ENCODE measurements at places on chromosomes 2 and 18.

DNA sequence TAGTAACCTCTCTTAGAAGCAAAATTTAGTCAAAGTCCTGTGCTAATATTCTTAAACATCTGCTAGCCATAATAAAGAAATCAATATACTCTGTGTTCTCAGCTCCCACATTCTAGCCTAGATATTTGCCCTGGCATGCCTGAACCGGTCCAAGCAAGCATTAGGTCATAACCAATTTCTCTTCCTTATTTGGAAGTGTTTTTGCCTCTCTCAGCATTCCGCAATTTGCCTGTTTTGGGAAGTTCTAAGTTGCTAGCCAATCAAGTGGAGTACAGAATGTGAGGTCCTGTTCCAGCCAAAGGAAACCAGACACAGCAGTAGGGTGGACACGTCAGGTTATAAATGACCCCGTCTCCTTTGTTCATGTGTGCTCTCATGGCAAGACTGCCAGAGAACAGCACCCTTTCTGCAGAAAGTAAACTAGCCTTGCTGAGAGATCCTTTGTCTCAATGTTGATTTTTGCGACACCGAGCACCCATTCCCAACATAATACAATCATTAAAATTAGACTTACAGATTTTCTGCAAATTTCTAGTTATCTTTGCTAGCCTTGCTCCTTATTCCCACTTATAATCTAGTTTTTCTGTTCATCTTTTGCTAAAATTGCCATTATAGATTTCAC lies 13.0 kb upstream of the SULT1C4 start:
- no peak for DNase-seq

DNA sequence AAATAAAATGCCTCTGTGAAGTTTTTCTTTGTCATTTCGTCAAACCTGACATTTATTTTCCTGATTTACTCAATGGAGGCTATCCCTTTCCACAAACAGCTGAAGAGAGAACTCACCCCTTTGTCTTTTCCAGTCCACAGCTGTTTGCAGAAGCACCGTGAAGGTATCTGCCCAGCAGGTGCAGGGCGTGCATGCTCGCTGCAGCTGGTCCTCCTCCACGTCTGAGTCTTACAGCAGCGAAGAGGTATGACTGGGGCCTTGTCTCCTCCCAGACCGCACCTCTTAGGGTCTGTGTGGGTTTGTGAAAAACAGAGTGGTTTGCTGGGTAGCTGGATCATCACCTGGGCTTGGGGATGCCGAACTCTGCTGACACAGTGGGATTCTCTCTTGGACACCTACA lies 9.7 kb downstream of the SPP2 start:
- DNase-seq: peak; percentile 73

DNA sequence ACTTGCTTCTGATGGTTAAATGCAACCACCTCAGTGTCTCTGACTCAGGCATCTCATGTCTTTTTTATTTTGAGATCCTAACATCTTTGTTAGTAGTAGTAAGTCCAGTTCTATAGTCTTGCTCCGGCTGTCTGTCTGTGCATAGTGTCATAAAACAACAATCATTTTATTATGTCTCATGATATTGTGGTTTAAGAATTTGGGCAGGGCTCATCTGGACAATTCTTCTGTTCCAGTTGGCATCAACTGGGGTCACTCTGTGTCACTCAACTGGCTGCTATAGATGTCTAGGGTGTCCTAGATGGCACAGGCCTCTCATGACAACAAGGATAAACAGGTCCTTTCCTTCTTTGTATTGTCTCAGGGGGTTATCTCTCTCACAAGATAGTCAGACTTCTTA lies 299.6 kb upstream of the ZNF521 start:
- DNase-seq: no peak

GRCh38 chr2:95729597-95729955 lies 137.8 kb downstream of the TRIM43 start:
- no peak for DNase-seq

- no peak for DNase-seq
Observed at GRCh38 chr2:27857417-27858172, 32.6 kb downstream of the RBKS start.

DNA sequence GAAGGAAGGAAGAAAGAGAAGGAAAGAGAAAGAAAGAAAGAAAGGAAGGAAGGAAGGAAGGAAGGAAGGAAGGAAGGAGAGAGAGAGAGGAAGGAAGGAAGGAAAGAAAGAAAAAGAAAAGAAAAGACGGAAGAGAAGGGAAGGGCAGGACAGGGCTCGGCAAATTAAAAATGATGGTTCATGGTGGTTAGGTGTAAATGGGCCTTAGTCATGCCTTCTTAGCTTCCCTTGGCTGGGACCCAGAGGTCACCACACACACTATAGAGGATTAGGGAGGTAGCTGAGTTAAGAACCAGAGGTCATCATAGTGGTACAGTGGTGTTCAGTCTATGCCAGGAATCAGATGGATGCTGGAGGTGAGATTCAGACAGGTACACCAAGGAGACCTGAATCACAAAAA lies 9.3 kb upstream of the ATL2 start:
- DNase-seq: no peak

GRCh38 chr2:109383505-109384307 lies 230.1 kb downstream of the SEPTIN10 start:
- DNase-seq: no peak

DNA sequence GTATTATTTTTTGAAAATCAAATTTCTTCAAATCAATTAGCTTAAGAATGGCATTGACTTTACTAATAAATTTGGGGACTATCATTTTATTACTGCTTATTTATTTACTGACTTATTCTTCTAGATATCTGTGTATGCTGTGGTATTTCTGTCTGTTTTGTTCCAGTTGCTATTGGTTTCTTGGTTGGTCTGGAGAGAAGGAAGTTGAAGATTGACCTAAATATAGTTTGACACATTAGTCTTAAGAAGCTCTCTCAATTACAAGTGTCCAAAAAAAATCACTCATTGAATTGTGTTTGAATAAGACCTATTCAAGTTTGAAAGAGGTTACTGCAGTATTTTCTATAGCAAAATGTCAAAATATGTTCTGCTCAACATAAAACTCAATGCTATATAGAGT lies 153.3 kb upstream of the KYNU start:
- DNase-seq: no peak

DNA sequence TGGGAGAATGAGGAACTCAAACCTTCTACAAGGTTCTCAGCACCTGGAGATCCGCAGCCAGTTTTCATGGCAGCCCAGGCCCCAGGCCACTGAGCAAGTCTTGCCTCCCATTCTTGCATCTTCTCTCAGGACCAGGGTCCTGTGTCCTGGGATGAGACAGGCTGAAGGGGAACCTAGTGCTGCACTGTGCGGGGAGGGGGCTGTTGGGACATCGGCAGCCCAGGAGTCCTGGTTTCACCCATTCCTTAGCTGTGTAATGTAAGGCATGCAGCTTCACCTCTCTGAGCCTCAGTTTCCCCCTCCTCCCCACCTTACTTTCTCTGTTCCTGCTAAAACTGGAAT lies 43.9 kb downstream of the TNS1 start:
- DNase-seq: no peak
